ENCODE measurements at places on chromosomes 12 and 14.

- no peak for DNase-seq
These were observed 52.3 kb upstream of the CCND2 start for GRCh38 chr12:4221258-4221620.

DNA sequence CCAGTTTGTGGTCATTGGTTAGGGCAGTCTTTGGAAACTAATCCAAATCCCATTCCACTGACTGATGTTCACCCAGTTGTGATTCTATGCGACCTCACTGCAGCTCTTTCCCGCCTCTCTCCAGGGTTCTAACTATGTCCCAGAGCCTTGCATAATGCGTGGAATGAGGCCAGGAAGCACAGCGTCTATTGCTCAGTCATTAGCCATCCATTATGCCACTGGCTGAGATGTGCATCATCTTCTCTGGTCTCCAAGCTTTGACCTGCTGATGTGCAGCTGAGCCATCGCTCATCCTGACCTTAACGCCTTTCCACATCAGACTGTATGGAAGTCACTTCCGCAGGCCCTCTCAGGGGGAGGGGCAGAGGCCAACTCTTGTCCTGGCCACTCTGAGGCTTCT is 115.4 kb upstream of the VRK1 start:
- DNase-seq = no peak

DNA sequence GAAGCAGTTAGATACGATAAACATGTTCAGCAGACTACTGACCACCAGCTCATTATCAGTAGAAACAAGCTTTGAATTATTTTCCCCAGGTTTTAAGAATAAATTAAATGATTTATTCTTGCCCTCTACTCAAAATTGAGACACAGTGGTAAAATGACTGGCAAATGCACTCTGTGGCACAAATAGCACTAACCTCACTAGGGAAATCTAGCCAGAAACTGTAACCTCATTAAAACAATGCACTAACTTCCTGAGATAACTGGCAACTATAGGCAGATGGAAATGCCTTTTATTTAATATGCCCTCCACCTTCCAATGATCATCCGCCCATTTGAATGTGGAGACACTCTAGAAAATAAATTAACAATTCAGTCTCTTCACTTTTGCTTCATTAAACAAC is 33.2 kb downstream of the CPNE8 start:
- no peak for DNase-seq

GRCh38 chr12:12156116-12156515 is 85.4 kb downstream of the BCL2L14 start:
- DNase-seq = no peak

DNA sequence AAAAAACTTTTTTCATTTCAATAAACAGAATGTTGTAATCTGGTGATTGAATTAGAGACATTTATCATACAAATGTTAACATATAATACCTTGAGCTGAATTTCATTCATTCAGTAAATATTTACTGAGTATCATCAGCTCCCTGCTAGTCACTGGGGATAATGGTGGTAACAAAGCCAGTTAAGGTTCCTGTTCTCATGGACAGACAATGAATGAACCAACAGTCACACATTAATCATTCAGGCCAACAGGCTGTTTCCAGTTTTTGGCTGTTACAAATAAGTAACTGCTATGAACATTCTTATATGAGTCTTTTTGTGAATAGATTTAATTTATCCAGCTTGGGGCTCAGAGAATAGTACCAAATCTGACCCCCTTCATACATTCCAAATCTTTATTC is 13.5 kb downstream of the EXD2 start:
- DNase-seq = no peak

GRCh38 chr12:117318591-117318990 is 42.8 kb downstream of the NOS1 start:
- no peak for DNase-seq

- no peak for DNase-seq
These were observed 13.9 kb upstream of the C12orf76 start for GRCh38 chr12:110062241-110062640.

- no peak for DNase-seq
These were observed 79.8 kb upstream of the CFL2 start for GRCh38 chr14:34794217-34794616.

GRCh38 chr12:132366341-132366861 is 37.0 kb upstream of the GALNT9 start:
- DNase-seq = no peak

DNA sequence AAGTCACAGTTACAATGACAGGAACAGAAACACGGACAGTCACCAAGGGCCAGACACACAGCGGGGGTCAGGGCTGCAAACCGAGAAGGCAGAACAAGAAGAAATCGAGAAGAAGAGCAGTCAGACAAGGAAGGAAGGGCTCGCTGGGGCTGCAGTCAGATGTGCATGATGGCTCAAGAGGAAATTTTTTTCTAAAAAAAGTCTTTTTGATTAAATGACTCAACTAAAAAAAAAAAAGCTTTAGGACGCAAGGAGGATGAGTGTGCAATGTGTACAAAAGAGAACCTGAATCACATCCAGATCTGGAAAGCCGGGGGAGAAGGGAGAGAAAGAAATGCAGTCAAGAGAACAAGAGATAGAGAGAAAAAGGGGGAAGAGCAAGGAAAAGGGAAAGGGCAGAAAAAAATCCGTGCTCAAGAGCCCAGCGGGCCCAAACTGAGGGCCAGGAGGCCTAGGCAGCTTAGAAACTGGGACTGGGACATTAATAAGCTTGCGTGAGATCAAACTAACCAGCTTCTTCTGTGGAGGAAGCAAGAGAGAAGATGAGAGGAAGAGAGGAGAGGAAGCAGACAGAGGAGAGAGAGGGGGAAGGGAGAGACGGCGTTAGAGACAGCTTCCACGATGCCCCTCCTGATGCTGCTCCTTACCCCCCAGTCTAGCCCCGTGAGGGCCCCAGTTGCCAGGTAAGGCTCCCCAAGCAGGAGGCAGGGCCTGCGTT is 6.7 kb downstream of the IFFO1 start:
- no peak for DNase-seq

GRCh38 chr14:93775744-93776143 is 12.5 kb downstream of the PRIMA1 start:
- no peak for DNase-seq

DNA sequence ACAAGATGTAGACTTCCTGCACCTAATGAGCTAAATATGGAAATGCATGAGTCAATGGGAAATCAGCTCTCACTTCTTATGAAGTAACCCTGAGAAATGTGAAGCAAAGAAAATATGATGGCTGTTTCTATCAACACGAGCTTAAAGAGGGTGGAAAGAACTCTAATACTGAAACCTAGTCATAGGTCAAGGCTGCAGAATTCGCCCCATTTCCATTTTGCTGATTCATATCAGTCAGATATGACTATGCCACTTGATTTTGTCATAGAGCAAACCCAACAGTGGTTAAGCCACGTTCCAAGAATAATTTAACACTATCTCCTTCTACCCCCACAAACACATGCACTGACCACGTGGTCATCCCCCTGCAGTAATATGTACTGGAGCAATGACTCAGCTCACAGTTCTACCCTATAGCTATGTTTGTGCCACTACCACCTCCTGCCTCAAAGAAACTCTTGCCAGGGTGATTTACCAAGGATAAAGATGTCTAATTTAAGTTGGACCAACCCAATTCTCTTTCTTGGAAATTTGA is 157.5 kb downstream of the TMTC3 start:
- no peak for DNase-seq

DNA sequence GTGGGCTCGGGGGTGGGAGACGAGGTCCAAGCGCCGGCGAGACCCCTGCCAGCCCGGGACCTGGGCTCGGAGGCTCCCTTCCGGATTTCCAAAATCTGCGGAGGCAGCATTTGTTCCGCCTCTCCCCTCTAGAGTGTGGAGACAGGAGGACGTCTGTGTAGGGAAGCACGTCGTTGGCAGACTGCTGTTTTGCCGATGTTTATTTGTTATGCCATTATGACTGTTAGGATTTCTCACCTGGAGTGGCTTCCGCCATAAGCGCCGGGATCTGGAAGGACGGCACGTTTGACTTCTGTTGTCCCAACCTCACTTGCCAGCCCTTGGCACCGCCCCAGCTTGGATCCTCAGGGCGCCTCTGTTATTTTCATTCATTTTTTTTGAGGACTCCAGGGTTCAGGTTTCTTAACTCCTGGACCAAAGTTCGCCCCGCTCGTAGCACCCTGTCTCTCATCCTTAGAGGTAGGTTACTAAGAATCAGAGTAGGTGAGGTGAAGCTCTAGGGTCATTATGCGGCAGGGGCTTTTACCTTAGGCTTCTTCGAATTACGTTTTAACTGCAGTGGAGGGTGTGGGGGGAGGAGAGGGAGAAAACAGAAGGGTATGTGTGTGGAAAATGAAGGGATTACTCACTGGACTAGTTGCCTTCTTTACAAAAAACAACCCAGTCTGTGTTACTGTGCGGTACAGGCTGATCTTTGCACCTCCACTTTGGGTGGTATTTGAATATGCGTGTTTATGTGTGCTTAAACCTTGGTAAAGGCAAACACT is 547 bp upstream of the PYGL start:
- no peak for DNase-seq

- no peak for DNase-seq
These were observed 81.1 kb downstream of the EML1 start for GRCh38 chr14:99874306-99874705.

- no peak for DNase-seq
These were observed 9.2 kb downstream of the SLC5A8 start for GRCh38 chr12:101200824-101201223.

DNA sequence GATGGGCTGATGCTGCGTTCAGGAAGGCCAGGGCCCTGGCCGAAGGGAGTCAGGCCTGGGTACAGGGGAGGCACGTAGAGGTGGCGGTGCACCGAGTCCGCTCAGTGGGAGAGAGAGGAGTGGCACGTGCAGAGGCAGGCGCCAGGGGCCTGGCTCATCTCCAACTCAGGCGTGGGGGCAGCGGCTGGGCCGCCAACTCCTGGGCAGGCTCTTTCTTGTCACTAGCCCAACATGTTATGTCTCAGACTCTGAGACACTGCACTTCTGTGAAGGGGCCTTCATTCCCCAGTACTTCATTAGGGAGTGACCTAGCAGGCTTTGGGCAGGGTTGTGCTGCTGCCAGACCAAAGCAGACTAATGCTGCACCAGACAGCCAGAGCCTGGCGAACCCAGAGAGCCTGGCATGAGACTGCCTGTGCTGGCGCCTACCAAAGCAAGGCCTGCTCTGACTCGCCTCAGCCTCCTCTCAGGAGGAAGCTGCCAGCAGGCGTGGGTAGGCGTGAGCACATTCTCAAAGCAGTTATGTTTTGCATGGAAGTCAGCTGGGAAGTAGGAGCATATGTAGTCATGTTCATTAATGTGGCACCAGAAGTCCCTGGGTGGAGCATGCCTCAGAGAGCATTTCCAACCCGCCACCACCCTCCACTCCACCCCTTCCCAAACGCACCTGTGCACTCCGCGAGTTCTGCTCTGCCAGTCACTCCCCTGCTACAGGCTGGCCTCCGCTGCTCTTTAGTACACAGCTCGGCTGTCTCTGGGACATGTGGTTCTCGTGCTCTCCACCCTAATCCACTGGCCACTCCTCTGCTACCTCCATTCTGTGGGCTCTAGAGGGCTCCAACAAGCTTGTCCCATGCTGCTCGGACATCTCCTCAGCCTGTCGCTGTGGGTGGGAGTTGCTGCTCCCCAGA is 9.7 kb downstream of the CKB start:
- no peak for DNase-seq

DNA sequence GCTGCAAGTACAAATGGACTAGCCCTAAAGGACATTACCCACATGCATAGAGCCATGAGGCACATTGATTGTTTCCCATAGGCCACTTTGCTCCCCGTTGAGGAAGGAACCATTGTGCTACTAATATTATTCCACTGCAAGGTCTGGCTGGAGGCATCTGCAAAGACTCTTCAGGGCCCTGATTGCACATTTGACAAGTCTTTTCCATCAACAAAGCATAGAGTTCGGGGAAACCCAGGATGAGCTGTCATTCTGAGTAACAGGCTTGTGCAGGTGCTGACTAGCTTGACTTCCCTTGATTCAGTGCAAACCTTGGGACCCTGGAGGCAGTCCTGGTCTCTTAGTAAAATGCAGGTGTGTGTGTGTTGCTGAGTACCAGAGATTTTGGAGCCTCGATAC is 73.8 kb downstream of the SUSD6 start:
- no peak for DNase-seq

DNA sequence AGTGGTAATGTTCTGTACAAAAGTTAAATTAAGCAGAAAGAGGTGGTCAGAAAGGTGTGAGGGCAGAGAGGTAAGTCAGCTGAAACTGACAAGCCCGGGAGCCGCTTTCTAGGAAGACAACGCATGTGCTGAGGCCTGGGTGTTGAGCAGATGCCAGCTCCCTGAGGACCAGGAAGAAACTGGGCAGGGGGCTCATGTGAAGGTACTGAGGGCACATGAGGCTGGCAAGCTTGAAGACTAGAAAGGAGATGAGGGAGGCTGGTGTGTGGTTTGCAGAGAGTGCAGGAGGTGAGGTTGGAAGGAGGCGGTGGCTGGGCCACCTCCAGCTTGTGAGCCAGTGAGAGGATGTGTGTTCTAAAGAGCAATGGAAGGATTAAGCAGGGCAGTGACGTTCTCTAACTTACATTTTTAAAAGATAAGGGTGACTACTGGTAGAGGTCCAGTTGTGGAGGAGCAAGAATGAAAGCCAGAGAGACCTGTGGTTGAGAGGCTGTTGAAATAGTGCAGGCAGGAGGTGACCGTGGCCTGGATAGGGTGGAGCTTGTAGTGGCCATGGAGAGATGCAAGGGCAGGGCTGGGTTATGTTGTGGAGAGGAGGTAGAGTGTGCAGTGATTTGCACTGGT is 29.1 kb downstream of the ZNF664 start:
- no peak for DNase-seq

DNA sequence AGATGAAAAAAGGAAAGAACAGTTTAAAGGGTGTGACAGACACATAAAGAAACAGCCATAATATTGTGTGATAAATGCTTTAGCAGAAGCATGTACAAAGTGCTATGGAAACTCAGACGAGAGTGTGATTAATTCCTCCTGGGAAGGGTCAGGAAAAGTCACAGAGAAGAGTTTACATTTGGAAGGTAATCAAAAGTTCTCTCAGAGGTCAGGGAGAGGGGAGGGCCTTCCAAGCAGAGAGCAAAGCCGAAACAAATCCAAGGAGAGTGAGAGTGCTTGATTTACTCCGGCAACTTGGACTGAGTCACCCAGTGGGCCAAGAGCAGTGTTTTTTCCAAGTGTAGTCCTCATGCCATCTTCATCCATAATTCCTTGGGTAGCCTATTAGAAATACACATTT is 108.3 kb downstream of the IGF1 start:
- DNase-seq = no peak

- DNase-seq = peak; percentile 91
These were observed 11.8 kb upstream of the OR6S1 start for GRCh38 chr14:20652996-20653975.

DNA sequence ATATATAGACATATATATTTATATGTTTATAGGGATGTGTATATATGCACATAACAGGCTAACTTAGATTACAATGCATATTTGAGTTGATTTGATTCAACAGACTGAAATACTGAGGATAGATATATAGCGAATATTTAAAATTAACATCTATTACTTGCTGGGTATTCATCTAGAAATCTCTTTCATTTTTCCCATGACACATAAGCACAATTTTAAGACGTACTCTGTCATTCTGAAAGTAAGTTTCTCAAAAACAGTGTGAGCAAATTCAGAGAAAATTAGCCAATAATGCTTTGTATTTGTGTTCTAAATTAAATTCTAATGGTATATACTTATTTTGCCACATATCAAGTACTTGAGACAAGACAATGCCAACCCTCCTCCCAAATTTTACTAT is 907.5 kb upstream of the MDGA2 start:
- DNase-seq = no peak
